ENCODE measurements at places on chromosomes 3 and 15.
A peak's percentile ranks its signal among the peaks of the same experiment; 100 is the strongest.

- H3K36me3 ChIP-seq, result no peaks in the 10 kb centered on the region
- no peak for DNase-seq
- H3K27ac ChIP-seq, result peak overlapping the region; percentile 68
Measured at GRCh38 chr3:11769704-11770476, 76.8 kb downstream of the TAMM41 start.

DNA sequence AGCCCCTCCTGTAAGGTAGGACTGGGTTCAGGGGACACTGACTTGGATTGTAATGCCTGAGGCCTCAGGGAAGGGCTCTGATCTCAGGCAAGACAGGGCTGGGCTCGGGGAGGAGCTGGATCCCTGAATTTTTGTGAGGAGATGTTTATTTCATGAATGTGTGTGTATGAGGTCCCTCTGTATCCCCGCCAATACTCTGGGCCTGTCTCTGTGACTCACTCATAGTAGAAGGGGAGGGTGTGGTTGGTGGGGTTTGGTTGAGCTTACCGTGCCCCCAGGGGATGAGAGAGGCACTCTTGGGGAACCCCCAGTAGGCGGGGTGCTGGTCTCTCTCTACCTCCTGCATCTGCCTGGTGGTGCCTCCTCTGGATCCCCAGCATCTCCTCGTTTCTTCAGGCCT, 28.1 kb downstream of the RPSA start:
- no peaks in the 10 kb centered on the region for H3K27me3 ChIP-seq
- no peaks in the 10 kb centered on the region for H3K36me3 ChIP-seq
- DNase-seq, result no peak

- no peak overlapping the region for H3K4me3 ChIP-seq
- peaks cover 10% of the 10 kb centered on the region for H3K4me1 ChIP-seq
- peaks cover 22% of the 10 kb centered on the region for H3K36me3 ChIP-seq
- no peaks in the 10 kb centered on the region for H3K27me3 ChIP-seq
Measured at GRCh38 chr15:89174476-89174875, 46.9 kb downstream of the RLBP1 start.

GRCh38 chr3:135997554-135998320, 32.2 kb downstream of the PPP2R3A start:
- H3K36me3 ChIP-seq, result no peaks in the 10 kb centered on the region
- no peak overlapping the region for H3K27ac ChIP-seq
- no peak for DNase-seq
- H3K4me3 ChIP-seq, result no peak overlapping the region
- H3K27me3 ChIP-seq, result no peaks in the 10 kb centered on the region
- peaks cover 14% of the 10 kb centered on the region for H3K4me1 ChIP-seq

GRCh38 chr15:33086500-33087121, 107.9 kb downstream of the FMN1 start:
- H3K4me3 ChIP-seq, result no peak overlapping the region
- DNase-seq, result no peak
- H3K4me1 ChIP-seq, result no peaks in the 10 kb centered on the region
- no peaks in the 10 kb centered on the region for H3K27me3 ChIP-seq
- no peaks in the 10 kb centered on the region for H3K36me3 ChIP-seq

- peak overlapping the region; percentile 92 for H3K27ac ChIP-seq
- H3K27me3 ChIP-seq, result no peaks in the 10 kb centered on the region
- peaks cover 54% of the 10 kb centered on the region for H3K4me1 ChIP-seq
Measured at GRCh38 chr3:48502728-48503168, 1.2 kb downstream of the SHISA5 start.

- no peak overlapping the region for H3K27ac ChIP-seq
- no peaks in the 10 kb centered on the region for H3K27me3 ChIP-seq
- no peak overlapping the region for H3K4me3 ChIP-seq
- H3K4me1 ChIP-seq, result no peaks in the 10 kb centered on the region
Measured at GRCh38 chr15:29302871-29303270, 33.2 kb upstream of the NSMCE3 start.

DNA sequence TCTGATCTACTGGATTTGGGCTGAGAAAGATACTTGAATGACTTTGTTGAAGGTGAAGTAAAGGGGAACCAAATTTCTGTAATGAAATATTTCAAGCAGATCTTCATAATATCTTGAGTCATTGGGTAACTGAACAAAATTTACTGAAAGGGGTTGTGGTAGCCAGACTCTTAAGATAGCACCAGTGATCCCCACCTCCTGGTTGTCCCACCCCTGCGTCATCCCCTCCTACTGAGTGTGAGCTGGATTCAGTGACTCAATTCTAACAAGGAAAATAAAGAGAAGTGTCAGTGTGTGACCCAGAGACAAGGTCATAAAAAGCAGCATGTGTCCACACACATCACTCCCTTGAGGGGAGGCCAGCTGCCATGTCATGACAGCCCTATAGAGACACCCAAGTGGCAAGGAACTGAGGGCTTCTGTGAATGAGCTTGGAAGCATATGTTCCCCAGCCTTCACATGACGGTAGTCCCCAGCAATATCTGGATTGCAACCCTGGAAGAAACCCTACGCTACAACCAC, 107.1 kb downstream of the MECOM start:
- H3K4me1 ChIP-seq, result no peaks in the 10 kb centered on the region
- no peak for DNase-seq
- no peak overlapping the region for H3K27ac ChIP-seq
- H3K4me3 ChIP-seq, result no peak overlapping the region
- H3K27me3 ChIP-seq, result no peaks in the 10 kb centered on the region

- no peak for DNase-seq
- no peaks in the 10 kb centered on the region for H3K4me1 ChIP-seq
Measured at GRCh38 chr3:141064255-141064926, 13.2 kb downstream of the SPSB4 start.

GRCh38 chr3:117856354-117856753, 1146.8 kb downstream of the TUSC7 start:
- H3K36me3 ChIP-seq, result no peaks in the 10 kb centered on the region
- no peak overlapping the region for H3K27ac ChIP-seq
- no peaks in the 10 kb centered on the region for H3K27me3 ChIP-seq
- no peak overlapping the region for H3K4me3 ChIP-seq
- no peaks in the 10 kb centered on the region for H3K4me1 ChIP-seq
- DNase-seq, result no peak

DNA sequence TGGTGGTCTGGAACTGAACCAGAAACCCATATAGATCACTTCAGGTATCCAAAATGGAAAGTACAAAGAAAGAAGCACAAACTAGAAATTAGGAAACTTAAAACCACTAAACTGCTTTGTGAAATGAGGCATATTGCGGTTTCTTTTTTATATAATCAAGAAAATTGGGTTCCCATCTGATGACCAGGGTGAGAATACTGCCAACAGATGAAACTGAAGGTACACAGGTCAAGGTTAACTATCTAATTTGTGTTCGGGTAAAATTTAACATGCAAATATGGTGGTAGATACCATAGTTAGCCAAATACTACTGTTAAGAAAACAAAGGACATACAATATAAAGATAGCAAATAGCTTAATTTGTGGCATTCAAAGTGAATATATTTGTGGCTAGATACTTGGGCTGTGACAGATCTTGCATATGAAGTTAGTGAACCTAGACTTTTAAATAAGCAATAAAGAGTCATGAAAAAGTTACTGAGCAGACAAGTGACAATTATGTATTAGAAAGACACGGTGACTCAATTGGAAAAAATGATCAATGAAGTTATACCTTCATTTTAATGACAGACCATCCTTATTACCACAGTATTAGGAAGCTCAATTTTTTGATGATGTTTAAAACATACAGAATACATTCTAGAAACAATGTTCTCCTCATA, 127.4 kb downstream of the NR2E3 start:
- H3K36me3 ChIP-seq, result peaks cover 28% of the 10 kb centered on the region
- H3K4me1 ChIP-seq, result no peaks in the 10 kb centered on the region
- no peak for DNase-seq
- no peak overlapping the region for H3K4me3 ChIP-seq

DNA sequence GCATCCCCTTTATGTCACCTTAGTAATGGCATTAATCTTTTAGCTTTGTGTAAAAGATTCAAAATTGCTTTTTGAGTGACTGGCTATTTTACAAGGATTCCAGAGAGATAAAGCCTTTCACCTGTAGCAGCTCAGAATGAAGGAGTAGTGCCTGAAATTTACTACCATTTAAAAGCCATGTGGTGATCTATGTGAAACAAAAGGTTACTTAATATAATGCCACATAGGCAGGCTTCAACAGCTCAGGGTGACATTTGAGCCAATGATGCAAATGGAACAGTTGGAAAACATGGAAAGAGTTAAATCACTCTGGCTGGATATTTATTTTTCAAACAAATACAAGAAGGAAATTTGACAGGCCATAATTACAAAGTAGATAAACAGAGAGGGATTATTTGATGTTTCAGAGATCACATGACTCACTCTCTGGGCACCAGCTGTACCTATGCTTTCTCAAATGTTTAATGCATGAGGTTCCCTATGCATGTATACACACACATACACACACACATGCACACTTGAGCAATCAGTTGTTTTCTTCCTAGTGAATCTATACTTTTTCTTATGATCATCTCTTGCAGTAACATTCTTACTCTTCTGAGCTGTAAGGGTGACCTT, 171.5 kb downstream of the ZMAT3 start:
- H3K36me3 ChIP-seq, result no peaks in the 10 kb centered on the region
- H3K27ac ChIP-seq, result no peak overlapping the region
- DNase-seq, result no peak
- no peaks in the 10 kb centered on the region for H3K27me3 ChIP-seq
- no peak overlapping the region for H3K4me3 ChIP-seq

- no peaks in the 10 kb centered on the region for H3K27me3 ChIP-seq
- H3K27ac ChIP-seq, result no peak overlapping the region
- no peak overlapping the region for H3K4me3 ChIP-seq
- no peak for DNase-seq
Measured at GRCh38 chr3:112199622-112200316, 66.7 kb upstream of the GCSAM start.

GRCh38 chr15:77877869-77878577, 199.5 kb downstream of the TBC1D2B start:
- no peak overlapping the region for H3K4me3 ChIP-seq
- no peak overlapping the region for H3K27ac ChIP-seq
- H3K27me3 ChIP-seq, result no peaks in the 10 kb centered on the region
- no peak for DNase-seq
- no peaks in the 10 kb centered on the region for H3K36me3 ChIP-seq
- H3K4me1 ChIP-seq, result no peaks in the 10 kb centered on the region

DNA sequence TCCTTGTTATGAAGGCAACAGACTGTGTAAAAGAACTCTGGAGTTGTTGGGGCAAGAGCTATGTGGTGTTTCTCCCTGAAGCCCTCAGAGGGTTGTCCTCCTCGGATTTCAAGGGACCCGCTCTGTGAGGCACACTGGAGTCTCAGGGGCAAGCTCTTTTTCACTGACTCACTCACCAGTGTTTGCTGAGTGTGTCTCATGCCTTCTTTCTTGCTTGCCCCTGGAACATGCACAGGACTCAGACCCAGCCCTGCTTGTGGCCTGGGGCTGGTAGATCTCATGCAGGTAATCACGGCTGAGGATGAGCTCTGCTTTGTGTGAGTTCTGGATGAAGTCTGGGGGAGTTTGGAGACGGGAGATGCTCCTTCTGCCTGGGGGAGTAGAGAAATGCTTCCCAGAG, 93.7 kb downstream of the CACNA1D start:
- no peaks in the 10 kb centered on the region for H3K4me1 ChIP-seq
- H3K4me3 ChIP-seq, result no peak overlapping the region
- no peak for DNase-seq
- H3K27me3 ChIP-seq, result no peaks in the 10 kb centered on the region
- no peaks in the 10 kb centered on the region for H3K36me3 ChIP-seq

GRCh38 chr3:128917291-128917690, 37.9 kb downstream of the ACAD9 start:
- H3K4me3 ChIP-seq, result no peak overlapping the region
- H3K36me3 ChIP-seq, result no peaks in the 10 kb centered on the region
- no peaks in the 10 kb centered on the region for H3K4me1 ChIP-seq
- no peak overlapping the region for H3K27ac ChIP-seq
- no peaks in the 10 kb centered on the region for H3K27me3 ChIP-seq
- no peak for DNase-seq

GRCh38 chr3:180275176-180275575, 238.4 kb upstream of the PEX5L start:
- no peaks in the 10 kb centered on the region for H3K36me3 ChIP-seq
- no peak overlapping the region for H3K27ac ChIP-seq

DNA sequence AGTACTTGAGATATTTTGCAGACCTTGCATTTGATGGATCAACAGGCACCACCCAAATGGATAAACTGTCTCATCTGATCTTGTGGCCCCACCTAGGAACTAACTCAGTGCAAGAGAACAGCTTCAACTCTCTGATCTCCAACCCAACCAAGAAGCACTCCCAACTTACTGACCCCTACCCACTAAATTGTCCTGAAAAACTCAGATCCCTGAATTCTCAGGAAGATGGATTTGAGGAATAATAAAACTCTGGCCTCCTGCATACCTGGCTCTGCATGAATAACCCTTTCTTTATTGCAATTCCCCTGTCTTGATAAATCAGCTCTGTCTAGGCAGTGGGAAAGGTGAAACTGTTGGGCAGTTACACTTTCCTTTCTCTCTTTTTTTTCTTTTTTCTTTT, 247.9 kb downstream of the ZPLD1 start:
- no peak overlapping the region for H3K27ac ChIP-seq
- no peaks in the 10 kb centered on the region for H3K4me1 ChIP-seq

- no peak overlapping the region for H3K4me3 ChIP-seq
- no peak for DNase-seq
- H3K27me3 ChIP-seq, result no peaks in the 10 kb centered on the region
- no peaks in the 10 kb centered on the region for H3K36me3 ChIP-seq
Measured at GRCh38 chr3:177284383-177284881, 87.2 kb upstream of the TBL1XR1 start.

GRCh38 chr3:8555113-8555661, 53.6 kb downstream of the LMCD1 start:
- no peak overlapping the region for H3K4me3 ChIP-seq
- H3K27me3 ChIP-seq, result no peaks in the 10 kb centered on the region
- H3K4me1 ChIP-seq, result peaks cover 73% of the 10 kb centered on the region
- no peak for DNase-seq
- no peaks in the 10 kb centered on the region for H3K36me3 ChIP-seq

DNA sequence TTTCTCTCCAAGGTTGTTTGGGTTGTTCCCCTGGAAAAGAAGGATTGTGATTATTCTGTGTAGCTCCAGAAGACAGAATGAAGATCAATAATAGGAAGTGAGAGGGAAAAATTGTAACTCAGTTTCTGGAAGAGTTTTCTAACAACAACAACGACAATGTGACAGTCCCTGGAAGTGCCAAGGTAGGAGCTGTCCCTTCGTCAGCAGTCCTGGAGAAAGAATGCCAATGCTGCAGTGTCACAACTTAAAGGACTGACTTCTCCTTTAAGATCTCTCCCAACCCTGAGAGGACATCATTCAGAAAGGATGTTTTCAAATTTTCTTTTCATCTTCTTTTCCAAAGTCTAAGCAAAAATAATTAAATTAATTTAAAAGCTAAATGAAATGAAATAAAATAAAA, 136.4 kb upstream of the GAP43 start:
- H3K4me3 ChIP-seq, result no peak overlapping the region
- no peak overlapping the region for H3K27ac ChIP-seq
- DNase-seq, result no peak
- H3K4me1 ChIP-seq, result no peaks in the 10 kb centered on the region
- no peaks in the 10 kb centered on the region for H3K36me3 ChIP-seq
- no peaks in the 10 kb centered on the region for H3K27me3 ChIP-seq
